ENCODE measurements at places on chromosomes 12 and 14.

DNA sequence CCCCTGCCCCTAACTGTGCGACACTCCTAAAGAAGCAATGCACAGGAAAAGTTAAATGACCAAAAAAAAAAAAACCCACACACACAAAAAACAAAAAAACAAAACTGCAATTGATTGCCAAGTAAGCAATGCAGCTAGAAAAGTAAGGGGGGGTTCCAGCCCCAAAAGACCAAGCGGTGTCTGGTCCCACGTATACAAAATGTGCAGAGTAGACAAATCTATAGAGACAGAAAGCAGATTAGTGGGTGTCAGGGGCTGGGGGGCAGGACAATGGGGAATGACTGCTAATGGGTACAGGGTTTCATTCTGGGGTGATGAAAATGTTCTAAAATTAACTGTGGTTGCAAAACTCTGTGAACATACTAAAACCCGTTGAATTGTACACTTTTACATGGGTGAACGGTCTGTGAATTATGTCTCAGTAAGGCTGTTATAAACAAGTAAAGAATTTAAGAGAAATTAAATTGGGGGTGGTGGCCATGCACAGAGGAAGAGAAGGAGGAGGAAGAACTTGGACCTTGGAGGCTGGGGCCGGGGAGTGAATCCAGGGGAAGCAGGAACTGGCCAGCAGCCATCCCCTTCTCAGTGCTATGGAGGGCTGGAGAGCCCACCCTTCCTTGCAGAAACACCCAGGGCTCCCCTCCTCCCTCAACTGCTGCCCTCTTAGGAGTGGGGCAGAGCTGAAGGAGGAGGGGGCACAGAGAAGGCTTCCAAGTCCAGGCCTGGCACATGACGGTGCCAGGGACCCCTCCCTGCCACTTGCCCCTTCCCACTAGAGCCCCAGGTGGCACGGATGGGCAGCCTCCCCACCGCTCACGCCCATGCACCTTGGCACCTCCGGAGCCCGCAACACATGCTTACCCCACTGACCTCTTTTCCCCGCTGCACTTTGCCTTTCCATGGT, 45.4 kb downstream of the KDM2B start:
- DNase-seq: no peak

- no peak for DNase-seq
These were observed 8.6 kb upstream of the ETFBKMT start for GRCh38 chr12:31650918-31651317.

DNA sequence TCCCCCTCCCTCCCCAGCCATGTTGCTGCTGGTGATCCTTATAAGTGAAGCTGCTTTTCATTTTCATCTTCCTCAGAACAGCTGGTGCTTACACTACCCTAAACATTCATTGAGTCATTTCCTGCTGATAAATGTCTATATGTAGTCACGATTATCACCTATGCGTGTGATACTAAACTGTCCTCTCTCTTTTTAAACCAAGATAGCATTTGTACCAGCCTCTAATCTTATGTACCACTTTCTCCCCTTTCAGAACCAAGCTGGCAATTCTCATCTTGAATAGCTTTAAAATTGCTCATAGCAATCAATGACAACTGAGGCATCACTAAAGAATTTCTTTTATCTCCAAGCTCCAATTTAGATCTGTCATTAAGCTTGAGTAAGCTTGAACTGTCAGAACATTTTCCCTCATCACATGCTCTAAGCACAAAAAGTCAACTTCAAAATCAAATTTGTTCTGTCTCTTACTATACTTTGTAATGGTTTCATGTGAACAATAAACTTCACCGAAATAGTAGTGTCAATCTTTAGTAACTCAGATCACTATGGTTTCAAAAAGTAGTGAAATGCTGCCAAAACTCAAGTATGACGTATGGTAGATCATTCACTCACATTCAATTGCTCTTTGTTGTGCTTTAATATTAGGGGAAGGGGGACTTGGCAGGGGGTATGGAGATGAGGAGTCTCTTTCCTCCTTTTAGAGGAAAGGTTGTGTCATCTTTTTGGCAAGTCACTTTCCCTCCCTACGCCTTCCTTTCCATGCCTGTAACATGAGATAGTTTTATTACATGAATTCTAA, 178.1 kb upstream of the NOVA1 start:
- no peak for DNase-seq

GRCh38 chr14:48826058-48826457, 760.1 kb downstream of the RPS29 start:
- no peak for DNase-seq

- no peak for DNase-seq
These were observed 11.3 kb downstream of the TSFM start for GRCh38 chr12:57793920-57794319.

- peak; percentile 7 for DNase-seq
These were observed 1934.2 kb upstream of the SEL1L start for GRCh38 chr14:83467811-83468210.

DNA sequence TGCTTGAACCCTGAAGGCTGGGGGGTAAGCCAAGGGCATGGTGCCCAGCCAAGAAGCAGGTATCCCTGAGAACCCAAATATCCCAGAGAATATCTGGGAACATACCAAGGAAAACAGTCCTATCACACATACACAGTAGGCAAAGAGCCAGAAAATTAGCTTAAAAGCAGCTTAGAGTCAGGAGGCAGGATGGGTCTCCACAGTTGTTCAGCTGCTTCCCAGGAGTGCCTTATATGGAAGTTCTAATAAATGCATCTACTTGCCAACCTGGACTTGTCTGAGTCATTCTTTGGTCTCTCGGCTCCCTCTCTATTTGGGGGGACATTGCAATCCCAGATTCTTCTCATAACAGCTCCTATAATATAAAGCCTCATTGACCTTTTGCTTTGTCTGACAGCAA, 9.0 kb upstream of the GPR135 start:
- DNase-seq: no peak

DNA sequence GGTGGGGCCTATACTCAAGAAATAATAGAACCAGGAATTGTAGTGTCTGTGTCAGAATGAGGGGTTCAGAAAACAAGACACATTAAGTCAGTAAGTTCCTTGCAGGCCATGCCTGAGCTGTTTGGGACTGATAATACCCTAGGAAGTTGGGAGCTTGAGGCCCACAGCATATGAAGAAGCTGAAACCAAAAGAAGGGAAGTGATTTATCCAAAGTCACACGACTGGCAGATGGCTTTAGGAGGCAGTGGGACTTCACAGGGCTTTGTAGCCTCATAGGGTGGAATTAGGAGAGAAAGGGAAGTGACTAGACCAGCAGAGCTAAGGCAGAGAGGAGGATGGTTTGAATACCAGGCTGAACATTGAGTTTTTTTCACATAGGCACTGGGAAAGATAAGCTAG, 56.6 kb upstream of the SRSF5 start:
- no peak for DNase-seq

- DNase-seq: no peak
These were observed 716.0 kb downstream of the LRFN5 start for GRCh38 chr14:42322531-42323284.

- no peak for DNase-seq
These were observed 2.7 kb downstream of the LRP1 start for GRCh38 chr12:57130941-57131340.

DNA sequence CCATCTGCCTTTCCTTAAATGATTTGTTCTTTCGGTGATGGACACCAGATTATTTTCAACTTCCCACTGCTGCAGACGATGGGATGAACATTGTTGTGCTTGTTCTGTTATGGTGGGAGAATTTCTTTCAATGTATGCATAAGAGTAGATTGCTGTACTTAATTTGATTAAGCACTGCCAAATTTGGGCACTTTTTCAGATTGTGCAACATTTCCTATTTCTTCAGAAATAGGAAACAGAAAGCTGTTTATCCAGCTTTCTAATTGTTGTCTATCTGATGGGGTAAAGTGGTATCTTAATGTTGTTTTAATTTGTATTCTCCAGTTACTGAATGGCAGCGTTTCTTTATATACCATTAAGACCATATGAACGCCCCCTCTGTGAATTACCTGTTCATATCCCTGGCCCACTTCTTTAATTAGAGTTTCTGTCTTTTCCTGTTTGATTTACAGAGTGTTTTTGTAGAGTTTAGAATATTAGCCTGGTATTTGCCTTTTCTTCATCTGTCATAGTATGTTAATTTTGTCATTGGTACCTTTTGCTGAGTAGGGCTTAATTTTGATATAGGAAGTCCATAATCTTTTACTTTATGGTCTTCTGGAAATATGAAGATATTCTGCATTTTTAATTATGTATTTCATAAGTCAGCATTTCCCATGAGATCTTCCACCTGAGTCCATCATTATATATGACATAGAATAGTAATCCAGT, 59.6 kb downstream of the DIP2B start:
- no peak for DNase-seq

- DNase-seq: no peak
These were observed 122.3 kb upstream of the NTF3 start for GRCh38 chr12:5309654-5310053.

- DNase-seq: no peak
These were observed 16.2 kb downstream of the ACIN1 start for GRCh38 chr14:23078692-23079116.

Measured in NCI-H1417 (cell line).